ENCODE measurements at places on chromosomes 1 and 21. TPM values are rescaled to one million over a fixed set of nuclear protein-coding genes. Genes with fewer than 3 reads are reported as not detected.

GRCh38 chr1:181448461-181448860, 34.9 kb upstream of the CACNA1E start:
- H3K4me3 ChIP-seq: no peak overlapping the region
- no peaks in the 10 kb centered on the region for H3K36me3 ChIP-seq
- no peaks in the 10 kb centered on the region for H3K4me1 ChIP-seq
- H3K27ac ChIP-seq: no peak overlapping the region
- H3K27me3 ChIP-seq: no peaks in the 10 kb centered on the region

DNA sequence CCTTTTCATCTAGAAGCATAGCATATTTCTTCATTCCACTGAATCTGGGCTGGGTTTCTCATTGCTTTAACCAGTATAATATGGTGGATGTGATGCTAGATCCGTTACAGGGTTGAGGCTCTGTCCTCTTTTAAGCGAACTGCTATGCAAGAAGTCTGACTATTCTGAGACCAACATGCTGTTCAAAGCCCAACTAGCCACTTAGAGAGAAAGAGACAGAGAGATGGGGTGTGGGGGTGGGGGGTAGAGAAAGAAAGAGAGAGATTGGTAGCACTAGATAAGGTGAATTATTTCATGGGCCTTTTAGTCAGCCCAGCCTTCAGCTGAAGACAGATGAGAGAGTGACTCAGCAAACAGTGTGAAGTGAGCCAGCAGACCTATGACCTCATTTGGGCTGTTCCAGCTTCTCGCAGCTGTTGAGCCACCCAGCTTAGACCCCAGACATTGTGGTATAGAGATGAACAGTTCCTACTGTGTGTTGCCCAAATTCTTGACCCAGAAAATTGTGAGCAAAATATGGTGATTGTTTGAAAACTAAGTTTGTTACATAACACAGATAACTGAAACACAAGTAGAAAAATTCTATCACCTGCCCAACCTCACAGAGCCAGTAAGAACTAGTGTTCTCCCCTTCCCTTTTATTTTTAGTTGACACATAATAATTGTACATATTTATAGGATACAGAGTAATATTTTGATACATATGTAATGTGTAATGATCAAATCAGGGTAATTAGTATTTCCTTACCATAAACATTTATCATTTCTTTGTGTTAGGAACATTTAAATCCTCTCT, 40.7 kb upstream of the PRKACB start:
- DNase-seq: peak; percentile 39
- no peaks in the 10 kb centered on the region for H3K27me3 ChIP-seq
- no peak overlapping the region for H3K4me3 ChIP-seq
- no peak overlapping the region for H3K27ac ChIP-seq

GRCh38 chr1:219236933-219237610, 63.4 kb downstream of the LYPLAL1 start:
- no peaks in the 10 kb centered on the region for H3K27me3 ChIP-seq
- no peak for DNase-seq
- no peak overlapping the region for H3K4me3 ChIP-seq
- no peaks in the 10 kb centered on the region for H3K36me3 ChIP-seq
- no peak overlapping the region for H3K27ac ChIP-seq

The HPCA gene
- total RNA-seq: 3.0 TPM

- H3K4me3 ChIP-seq: no peak overlapping the region
- no peaks in the 10 kb centered on the region for H3K27me3 ChIP-seq
- no peak for DNase-seq
- H3K4me1 ChIP-seq: no peaks in the 10 kb centered on the region
Observed at GRCh38 chr1:235408503-235408960, 41.3 kb downstream of the TBCE start.

GRCh38 chr1:110438893-110439292, 12.1 kb upstream of the PROK1 start:
- no peaks in the 10 kb centered on the region for H3K4me1 ChIP-seq
- H3K4me3 ChIP-seq: no peak overlapping the region
- no peak overlapping the region for H3K27ac ChIP-seq
- DNase-seq: no peak
- no peaks in the 10 kb centered on the region for H3K27me3 ChIP-seq

DNA sequence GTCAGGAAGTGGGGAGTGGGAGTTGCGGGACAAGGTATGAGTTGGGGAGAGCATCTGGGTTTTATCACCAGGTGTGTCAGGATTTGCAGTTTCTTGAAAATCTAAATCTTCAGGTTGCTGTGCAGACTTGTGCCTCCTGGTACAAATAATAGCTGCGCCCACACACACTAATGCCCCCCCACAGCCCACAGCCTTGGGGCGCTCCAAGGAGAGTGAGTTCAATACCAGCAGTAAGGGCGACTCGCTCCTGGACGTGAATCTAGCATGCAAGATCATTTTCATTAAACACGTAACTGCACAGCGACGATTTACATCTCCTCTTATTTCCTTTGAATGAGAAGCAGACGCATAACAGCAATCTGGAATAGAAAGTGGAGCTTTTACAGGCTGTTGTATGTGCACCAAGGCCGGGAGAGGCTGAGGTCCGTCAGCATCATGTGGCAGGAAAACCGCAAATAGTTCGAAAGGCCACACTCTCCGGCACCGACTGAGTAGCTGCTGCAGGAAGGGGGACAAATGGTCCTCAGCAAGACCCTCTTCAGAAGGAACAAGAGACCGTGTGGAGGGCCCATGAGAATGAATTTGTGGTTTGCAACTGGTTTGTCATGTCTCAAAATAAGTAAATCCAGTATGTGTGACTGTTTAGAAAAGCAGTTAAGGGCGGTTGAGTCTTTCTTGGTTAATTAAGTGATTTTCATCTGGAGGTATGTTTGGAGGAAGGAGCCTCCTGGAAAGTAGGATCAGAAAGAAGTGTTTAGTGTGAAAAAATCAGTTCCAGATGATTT, 439.5 kb downstream of the SMYD3 start:
- H3K4me3 ChIP-seq: no peak overlapping the region
- H3K27me3 ChIP-seq: no peaks in the 10 kb centered on the region
- no peak overlapping the region for H3K27ac ChIP-seq
- H3K4me1 ChIP-seq: no peaks in the 10 kb centered on the region
- no peaks in the 10 kb centered on the region for H3K36me3 ChIP-seq
- DNase-seq: no peak

The C4BPB gene
- total RNA-seq: 9.6 TPM
